Forelimb muscle (tissue), 1 donor: ENCODE measurements at places on chromosomes 7 and 10.

DNA sequence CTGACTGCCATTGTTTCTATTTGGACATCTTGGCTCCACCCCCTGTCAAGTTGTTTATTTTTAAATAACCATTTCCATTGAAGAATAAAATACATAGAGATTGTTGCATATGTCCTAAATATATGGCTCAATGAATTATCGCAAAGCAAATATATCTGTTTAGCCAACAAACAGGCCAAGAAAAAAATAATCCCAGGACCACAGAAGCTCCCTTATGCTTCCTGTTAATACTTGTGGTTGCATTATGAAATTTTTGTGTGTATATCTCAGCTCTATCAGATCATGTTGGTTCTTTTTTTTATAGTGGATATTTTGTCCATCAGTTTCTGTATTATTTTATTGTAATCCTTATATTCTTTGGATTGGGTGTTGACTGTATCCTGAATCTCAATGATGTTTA lies 53.4 kb upstream of the CYP2C8 start:
- DNase-seq, result no peak

GRCh38 chr10:119020627-119020946 lies 8.9 kb upstream of the NANOS1 start:
- no peak for DNase-seq

GRCh38 chr10:131075218-131075770 lies 236.2 kb downstream of the TCERG1L start:
- no peak for DNase-seq

GRCh38 chr7:18547509-18548187 lies 52.1 kb downstream of the HDAC9 start:
- DNase-seq, result no peak

DNA sequence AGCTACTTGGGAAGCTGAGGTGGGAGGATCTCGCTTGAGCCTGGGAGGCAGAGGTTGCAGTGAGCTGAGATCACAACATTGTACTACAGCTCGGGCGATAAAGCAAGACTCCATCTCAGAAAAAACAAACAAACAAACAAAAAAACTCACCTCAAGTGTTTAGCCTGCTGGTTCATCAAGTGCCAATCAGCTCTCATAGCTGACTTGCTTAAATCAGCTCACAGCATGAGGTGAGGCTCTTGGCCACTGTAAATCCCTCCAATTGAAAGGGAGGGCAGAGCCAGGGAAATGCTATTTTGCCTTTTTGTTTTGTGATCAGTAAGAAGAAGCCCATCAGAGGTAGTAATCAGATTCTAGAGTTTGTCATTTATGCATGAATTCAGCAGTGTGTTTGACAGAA lies 112.3 kb downstream of the RAB11FIP2 start:
- DNase-seq, result no peak

GRCh38 chr7:1510780-1511154 lies 6.6 kb upstream of the INTS1 start:
- no peak for DNase-seq

- DNase-seq, result no peak
Observed at GRCh38 chr10:89555688-89556445, 20.5 kb upstream of the SLC16A12 start.

DNA sequence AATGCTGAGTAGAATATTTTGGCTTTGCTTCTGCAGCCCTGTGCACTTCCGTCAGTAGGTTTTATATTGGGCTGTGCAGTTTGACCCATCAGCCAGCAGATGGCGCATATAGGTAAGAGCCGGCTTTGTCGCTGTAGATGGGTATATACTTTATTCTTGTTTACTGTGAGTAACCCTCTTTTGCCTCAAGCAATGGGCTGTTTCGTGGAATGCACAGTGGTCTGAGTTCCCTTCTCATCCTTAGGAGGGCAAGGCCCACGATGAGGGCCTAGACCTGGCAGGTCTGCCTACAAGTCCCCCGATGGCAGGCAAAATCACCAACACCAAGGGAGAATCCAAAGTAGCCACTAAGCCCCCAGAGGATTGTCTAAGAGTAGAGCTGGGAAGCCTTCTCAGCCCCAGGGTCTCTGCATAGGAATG lies 1002.9 kb upstream of the KCND2 start:
- DNase-seq, result no peak

GRCh38 chr10:100208276-100208675 lies 21.1 kb downstream of the CHUK start:
- DNase-seq, result no peak

DNA sequence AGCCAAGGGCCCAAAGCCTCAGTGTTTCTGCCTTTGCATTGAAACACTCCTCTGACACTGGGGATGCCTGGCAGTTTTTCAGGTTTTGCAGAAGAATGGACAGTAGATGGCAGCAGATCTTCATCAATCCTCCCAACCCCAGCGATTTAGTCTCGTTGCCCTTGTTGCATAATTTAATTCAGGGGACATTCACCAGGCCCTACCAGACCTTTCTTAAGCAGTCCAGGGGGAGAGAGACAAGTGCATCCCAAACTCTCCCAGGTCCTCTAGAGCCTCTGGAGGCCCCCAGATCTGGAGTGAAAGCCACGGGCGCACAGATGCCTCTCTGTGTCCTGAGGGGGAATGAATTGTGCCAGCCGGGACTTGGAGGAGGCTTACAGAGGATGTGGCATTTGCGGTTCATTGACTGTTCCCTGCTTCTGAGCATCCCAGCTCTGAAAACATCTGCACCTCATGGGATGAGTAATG lies 29.6 kb downstream of the MINDY4 start:
- DNase-seq, result peak; percentile 81

- DNase-seq, result no peak
Observed at GRCh38 chr7:130013241-130013640, 37.9 kb downstream of the ZC3HC1 start.

DNA sequence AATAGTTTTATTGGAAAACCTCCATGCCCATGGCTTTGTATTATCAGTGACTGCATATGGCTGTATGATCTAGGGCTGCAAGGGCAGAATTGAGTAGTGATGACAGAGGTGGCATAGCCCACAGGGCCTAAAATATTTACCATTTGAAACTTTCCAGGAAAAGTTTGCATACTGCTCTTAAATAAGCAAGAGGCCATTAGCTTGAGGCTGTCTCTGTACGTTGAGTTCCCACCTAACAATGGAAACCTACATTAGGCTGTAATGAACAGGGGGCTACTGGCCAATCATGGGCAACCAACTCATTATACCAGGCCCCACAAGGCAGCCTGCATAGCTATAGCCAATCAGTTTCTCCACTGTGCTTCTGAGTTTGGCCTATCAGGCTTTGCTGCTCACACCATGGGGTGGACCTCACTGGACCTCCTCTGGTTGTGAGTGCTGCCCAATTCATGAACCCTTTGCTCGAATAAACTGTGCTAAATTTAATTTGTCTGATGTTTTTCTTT lies 673 bp upstream of the ST8SIA6 start:
- no peak for DNase-seq

- DNase-seq, result no peak
Observed at GRCh38 chr10:93379731-93380575, 102.2 kb downstream of the MYOF start.

GRCh38 chr10:110456046-110456445 lies 41.7 kb upstream of the DUSP5 start:
- no peak for DNase-seq

DNA sequence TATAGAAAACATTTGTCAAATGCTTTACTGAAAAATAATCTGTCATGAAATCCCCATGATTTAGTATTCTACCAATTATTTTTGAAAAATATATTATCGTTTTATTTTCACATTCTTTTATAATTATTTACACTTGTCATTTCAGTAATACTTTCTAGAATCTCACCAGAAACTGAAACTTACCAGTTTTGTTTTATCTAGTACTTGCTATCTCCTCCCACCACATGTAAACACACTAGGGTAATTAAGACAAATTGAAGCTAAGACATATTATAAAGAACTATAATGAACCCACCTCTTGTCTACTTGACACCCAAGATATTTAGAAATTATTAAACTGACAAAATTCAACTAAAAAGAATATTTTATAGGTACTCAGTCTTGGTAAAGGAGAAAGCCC lies 51.5 kb upstream of the GRM3 start:
- DNase-seq, result no peak

- no peak for DNase-seq
Observed at GRCh38 chr10:7054915-7055314, 355.9 kb downstream of the SFMBT2 start.

DNA sequence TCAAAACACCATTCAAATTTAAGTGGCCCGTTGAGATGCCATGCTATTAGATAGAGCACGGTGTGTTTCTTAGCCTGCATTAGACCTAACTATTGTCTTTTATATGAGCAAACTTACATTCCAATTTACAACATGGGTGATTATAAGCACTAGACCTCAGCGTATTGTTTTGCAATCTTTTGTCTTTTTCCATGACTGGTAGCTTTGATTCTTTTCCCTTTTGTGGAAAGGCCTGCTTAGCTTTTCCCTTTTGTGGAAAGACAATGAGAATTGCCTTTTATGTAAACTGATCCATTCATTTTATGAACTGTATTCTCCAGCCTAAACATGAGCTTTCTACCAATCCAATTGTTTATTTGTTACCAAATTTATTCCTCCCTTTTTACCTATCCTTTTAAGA lies 823.1 kb downstream of the CCSER2 start:
- DNase-seq, result no peak

DNA sequence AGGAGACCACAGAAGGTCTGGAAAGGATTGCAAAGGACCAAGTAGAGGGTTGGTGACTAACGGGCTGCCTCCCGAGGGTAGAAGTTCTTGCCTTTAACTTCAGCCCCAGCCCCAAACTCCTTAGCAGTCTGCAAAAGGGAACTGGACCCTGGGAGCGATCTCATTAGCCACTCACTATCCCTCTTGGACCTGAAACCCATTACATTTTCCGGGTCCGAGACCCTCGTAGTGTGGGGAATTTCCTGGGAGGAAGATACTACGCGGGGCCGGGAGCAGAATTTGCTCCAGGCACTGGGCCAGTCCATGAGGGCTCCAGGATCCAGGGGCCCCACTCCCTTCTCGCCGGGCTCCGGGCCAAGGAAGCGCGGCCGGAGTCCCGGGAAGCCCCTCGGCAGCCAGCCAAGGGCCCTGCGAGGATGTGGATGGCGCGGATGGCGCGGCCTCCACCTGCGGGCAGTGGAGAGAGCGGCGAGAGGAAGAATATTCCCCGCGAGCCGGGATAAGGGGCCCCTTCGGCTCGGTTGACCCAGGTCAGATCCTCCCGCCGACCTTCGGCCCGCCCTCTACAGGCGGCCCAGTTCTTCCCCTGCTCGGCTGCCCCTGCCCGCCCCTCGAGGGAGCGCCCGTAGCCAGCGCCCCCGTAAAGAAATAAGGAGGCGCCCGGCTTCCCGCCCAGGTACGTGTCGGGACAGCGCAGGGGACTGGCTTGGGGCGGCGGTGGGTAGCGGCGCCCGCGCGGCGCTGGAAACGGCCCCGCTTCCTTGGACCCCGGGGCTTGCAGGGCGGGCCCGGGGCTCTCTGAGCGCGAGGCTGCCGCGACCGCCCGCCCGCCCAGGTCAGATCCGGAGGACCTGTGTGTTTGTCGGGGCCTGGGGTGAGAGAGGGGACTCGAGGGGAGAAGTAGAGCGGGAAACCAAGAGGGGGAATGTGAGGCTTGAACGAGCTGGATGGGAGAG lies at the start of gene MYO3A:
Gene MYO3A, plus strand, starts transcription at position 577 of the 956 bp plus-strand sequence. CDS start 17,882 bp downstream, outside the sequence.
- DNase-seq, result no peak

- no peak for DNase-seq
Observed at GRCh38 chr7:47782792-47783191, 165.5 kb downstream of the PKD1L1 start.

GRCh38 chr10:60883187-60883586 lies 60.8 kb downstream of the RHOBTB1 start:
- no peak for DNase-seq
